ENCODE measurements at places on chromosomes 7 and 10. TPM values are rescaled to one million over a fixed set of nuclear protein-coding genes. Genes with fewer than 3 reads are reported as not detected.

- no peaks in the 10 kb centered on the region for H3K36me3 ChIP-seq
- H3K27ac ChIP-seq: no peak overlapping the region
- DNase-seq: no peak
- no peak overlapping the region for H3K4me3 ChIP-seq
- peaks cover 4% of the 10 kb centered on the region for H3K4me1 ChIP-seq
Measured at GRCh38 chr7:1421946-1422345, 37.3 kb downstream of the MICALL2 start.

DNA sequence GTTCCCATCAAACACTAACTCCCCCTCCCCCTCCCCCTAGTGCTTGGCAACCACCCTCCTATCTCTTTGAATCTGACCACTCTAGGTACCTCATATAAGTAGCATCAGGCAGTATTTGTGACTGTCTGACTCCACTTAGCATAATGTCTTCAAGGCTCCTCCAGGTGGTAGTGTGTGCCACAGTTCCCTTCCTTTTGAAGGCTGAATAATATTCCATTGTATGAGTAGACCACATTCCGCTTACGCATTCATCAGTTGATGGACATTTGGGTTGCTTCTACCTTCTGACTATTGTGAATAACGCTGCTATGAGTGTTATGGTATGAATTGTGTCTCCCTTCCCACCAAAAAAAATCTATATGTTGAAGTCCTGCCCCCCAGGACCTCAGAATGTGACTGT lies 89.6 kb downstream of the PRKAG2 start:
- no peak overlapping the region for H3K4me3 ChIP-seq
- no peaks in the 10 kb centered on the region for H3K36me3 ChIP-seq
- no peaks in the 10 kb centered on the region for H3K27me3 ChIP-seq
- H3K4me1 ChIP-seq: peaks cover 19% of the 10 kb centered on the region

The PCDH15 gene
- not detected for total RNA-seq

GRCh38 chr7:47940088-47941013 lies 7.9 kb downstream of the PKD1L1 start:
- no peak overlapping the region for H3K4me3 ChIP-seq
- H3K4me1 ChIP-seq: no peaks in the 10 kb centered on the region
- DNase-seq: no peak
- H3K36me3 ChIP-seq: no peaks in the 10 kb centered on the region
- H3K27me3 ChIP-seq: no peaks in the 10 kb centered on the region

GRCh38 chr10:75358835-75359421 lies 42.6 kb downstream of the ZNF503 start:
- H3K4me3 ChIP-seq: no peak overlapping the region
- DNase-seq: no peak
- H3K4me1 ChIP-seq: no peaks in the 10 kb centered on the region
- no peaks in the 10 kb centered on the region for H3K27me3 ChIP-seq
- H3K27ac ChIP-seq: no peak overlapping the region

The KLF14 gene
- total RNA-seq: 1.6 TPM

- H3K27ac ChIP-seq: no peak overlapping the region
- H3K27me3 ChIP-seq: no peaks in the 10 kb centered on the region
- DNase-seq: no peak
Measured at GRCh38 chr10:33566426-33566825, 232.0 kb upstream of the NRP1 start.

DNA sequence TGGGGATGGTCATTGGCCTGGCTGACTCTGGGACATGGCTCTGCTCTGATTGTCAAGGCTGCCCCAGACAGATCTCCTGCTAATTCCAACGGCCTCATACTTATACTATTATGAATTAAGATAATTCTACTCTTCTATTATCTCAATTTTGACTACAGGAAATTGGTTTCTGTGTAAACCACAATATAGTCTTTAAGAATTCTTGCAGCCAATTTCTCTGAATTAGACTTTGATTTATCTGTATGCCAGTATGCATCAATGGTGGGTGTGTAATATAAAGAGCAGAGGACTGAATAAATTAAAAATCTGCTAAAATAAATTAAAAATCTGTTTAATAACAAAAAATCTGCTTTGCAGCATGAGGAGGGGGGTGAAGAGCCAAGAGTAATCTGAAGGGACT lies 27.0 kb downstream of the HIBADH start:
- H3K27ac ChIP-seq: no peak overlapping the region
- H3K4me3 ChIP-seq: no peak overlapping the region
- H3K27me3 ChIP-seq: no peaks in the 10 kb centered on the region

The NPTX2 gene
- total RNA-seq: 18.4 TPM

The PDK4 gene
- 308 TPM for total RNA-seq

The PRRT4 gene
- total RNA-seq: not detected

The SFRP5 gene
- 226 TPM for total RNA-seq

The LRRD1 gene
- total RNA-seq: not detected

DNA sequence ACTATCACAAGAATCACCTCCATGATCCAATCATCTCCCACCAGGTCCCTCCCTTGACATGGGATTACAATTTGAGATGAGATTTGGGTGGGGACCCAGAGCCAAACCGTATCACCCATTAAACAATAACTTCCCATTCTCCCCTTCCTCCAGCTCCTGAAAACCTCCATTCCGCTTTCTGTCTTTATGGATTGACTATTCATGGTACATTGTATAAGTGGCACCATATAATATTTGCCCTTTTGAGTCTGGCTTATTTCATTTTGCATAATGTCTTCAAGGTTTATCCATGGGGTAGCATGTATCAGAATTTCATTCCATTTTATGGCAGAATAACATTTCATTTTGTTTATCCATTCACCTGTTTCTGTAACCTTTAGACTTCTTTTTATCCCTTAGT lies 39.2 kb upstream of the GARS1 start:
- H3K4me1 ChIP-seq: peaks cover 12% of the 10 kb centered on the region
- H3K36me3 ChIP-seq: no peaks in the 10 kb centered on the region
- H3K4me3 ChIP-seq: no peak overlapping the region
- no peak for DNase-seq
- no peak overlapping the region for H3K27ac ChIP-seq
- H3K27me3 ChIP-seq: no peaks in the 10 kb centered on the region

The ENKUR gene
- total RNA-seq: not detected

DNA sequence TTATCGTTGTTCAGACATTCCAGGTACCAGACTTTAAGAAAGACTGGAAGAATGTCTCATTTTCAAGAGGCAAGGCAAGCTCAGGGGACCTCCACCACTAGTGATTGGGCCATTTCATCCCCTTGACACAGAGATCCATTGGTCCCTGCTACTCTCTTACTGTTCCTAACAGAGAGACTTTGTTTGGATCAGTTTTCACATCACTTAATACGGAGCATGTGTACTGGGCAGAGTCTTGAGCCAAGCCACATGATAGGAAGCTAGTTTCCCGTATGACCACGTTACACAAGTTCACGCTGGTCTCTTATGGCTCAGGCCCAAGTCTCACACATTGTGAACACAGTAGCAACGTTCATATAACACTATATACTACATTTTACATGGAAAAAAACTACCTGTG lies 269.9 kb downstream of the BAMBI start:
- no peak for DNase-seq
- H3K36me3 ChIP-seq: no peaks in the 10 kb centered on the region
- H3K4me1 ChIP-seq: no peaks in the 10 kb centered on the region
- H3K27ac ChIP-seq: no peak overlapping the region
- H3K4me3 ChIP-seq: no peak overlapping the region

The CHAT gene
- 0.26 TPM for total RNA-seq

DNA sequence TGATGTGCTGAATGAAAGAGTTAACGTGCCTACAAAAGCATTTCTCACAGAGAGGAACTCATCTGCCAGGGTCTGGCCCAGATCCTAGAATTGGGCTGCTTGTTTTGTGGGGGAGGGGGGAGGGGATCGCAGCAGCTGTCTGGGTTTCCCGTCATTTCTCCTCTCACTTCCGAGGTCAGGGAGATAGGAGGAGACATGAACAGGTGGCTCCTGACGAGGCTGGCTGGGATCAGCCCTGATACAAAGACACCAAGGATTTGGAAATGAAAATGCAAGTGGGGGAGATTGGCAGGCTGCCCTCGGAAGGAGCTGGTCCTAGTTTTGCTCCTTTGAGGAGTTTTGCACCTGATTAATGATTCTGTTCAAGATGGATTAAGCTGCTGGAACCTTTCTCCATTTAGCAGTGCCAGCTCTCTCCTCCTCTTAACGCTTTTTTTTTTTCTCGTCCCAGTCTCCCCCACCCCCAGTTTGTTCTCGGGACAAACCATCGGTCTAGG lies 86.8 kb upstream of the KMT2C start:
- no peaks in the 10 kb centered on the region for H3K27me3 ChIP-seq
- H3K27ac ChIP-seq: no peak overlapping the region
- H3K4me1 ChIP-seq: peaks cover 13% of the 10 kb centered on the region

- no peak overlapping the region for H3K27ac ChIP-seq
- no peaks in the 10 kb centered on the region for H3K36me3 ChIP-seq
- no peaks in the 10 kb centered on the region for H3K27me3 ChIP-seq
- no peaks in the 10 kb centered on the region for H3K4me1 ChIP-seq
Measured at GRCh38 chr10:7345717-7346116, 65.1 kb downstream of the SFMBT2 start.

- H3K27ac ChIP-seq: no peak overlapping the region
- DNase-seq: no peak
- no peak overlapping the region for H3K4me3 ChIP-seq
- H3K36me3 ChIP-seq: peaks cover 5% of the 10 kb centered on the region
- H3K4me1 ChIP-seq: no peaks in the 10 kb centered on the region
Measured at GRCh38 chr7:55179931-55180682, 161.3 kb downstream of the EGFR start.

DNA sequence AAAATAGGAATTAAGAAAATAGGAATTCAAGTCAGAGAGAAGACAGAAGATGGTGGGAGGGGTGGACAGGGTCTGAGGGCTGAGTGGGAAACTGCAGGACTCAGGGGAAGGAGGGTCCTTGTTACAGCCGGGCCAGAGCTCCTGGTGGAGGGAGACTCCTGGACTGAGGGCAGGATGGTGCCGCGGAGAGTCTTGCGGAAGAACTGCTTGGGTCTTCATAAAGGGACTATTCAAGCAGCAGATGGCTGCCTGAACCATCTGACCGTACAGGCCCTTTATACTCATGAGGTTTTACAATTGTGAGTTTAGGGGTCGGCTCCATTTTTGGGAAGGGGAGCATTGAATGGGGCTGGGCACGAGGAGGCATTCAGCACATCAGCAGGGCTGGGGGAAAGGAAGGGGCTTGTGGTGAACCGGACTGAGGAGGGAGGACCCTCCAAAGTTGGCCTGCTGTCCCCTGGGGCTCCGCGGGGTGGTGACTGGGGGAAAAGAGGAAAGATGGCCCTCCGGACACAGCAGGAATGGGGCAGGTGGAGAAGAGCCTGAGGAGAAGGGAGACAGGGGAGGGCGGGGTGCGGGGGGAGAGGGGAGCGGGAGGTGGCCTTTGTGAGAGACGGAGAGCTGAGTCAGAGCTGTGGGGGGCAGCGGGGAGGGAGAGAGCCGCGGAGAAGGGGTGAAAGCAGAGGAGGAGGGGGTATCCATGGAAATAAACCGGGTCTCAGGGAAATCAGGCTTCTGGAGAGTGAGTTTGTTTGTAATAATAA lies 1.5 kb downstream of the FAM131B start:
- no peak for DNase-seq
- no peak overlapping the region for H3K4me3 ChIP-seq
- H3K27me3 ChIP-seq: no peaks in the 10 kb centered on the region
- no peak overlapping the region for H3K27ac ChIP-seq
- peaks cover 15% of the 10 kb centered on the region for H3K4me1 ChIP-seq

DNA sequence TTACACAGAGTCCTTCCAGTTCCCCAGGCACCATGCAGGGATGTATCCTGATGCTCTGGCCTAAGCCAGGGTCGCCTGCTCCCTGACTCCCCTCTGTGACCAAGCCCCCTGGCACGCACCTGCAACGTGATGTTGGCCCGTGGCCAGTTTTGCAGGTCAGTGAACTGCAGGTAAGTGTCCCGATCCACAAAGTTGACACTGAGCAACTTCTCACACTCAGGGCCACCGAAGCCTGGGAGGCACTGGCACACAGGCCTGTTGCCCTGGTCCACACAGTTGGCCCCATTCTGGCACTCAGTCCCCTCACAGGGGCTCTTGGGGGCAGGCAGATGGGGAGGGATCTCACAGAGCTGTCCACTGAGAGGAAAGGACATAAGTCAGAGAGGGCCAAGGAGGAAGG lies 174.3 kb downstream of the LCOR start:
- no peaks in the 10 kb centered on the region for H3K36me3 ChIP-seq
- no peak overlapping the region for H3K27ac ChIP-seq
- no peak overlapping the region for H3K4me3 ChIP-seq
- H3K27me3 ChIP-seq: no peaks in the 10 kb centered on the region
- no peaks in the 10 kb centered on the region for H3K4me1 ChIP-seq
- DNase-seq: no peak

DNA sequence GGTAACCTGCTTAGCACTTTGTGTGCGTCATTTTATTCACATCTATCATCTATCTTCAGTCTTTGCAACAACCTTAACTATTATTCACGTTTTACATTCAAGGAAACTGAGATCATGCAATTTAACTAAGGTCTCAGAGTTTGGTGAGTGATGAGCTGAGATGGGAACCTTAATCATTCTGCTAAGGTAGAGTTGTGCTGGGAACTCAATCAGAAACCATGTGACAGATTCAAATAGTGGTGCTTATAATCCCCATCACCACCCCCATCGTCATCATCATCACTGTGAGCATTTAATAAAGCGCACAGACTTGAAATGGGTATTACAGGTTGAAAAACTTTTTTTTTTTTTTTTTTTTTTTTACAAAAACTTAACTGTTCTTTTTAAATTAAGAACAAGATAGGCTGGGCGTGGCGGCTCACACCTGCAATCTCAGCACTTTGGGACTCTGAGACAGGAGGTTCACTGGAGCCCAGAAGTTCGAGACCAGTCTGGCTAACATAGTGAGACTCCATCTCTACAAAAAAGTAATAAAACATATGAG lies 160.9 kb downstream of the PIP4K2A start:
- H3K27me3 ChIP-seq: no peaks in the 10 kb centered on the region
- no peaks in the 10 kb centered on the region for H3K4me1 ChIP-seq
- no peak for DNase-seq
- no peak overlapping the region for H3K27ac ChIP-seq
- H3K4me3 ChIP-seq: no peak overlapping the region
- H3K36me3 ChIP-seq: no peaks in the 10 kb centered on the region

- H3K27ac ChIP-seq: no peak overlapping the region
- no peak for DNase-seq
- H3K4me3 ChIP-seq: no peak overlapping the region
- H3K36me3 ChIP-seq: no peaks in the 10 kb centered on the region
- H3K4me1 ChIP-seq: no peaks in the 10 kb centered on the region
- H3K27me3 ChIP-seq: no peaks in the 10 kb centered on the region
Measured at GRCh38 chr7:141262101-141263090, 188.5 kb downstream of the TMEM178B start.

DNA sequence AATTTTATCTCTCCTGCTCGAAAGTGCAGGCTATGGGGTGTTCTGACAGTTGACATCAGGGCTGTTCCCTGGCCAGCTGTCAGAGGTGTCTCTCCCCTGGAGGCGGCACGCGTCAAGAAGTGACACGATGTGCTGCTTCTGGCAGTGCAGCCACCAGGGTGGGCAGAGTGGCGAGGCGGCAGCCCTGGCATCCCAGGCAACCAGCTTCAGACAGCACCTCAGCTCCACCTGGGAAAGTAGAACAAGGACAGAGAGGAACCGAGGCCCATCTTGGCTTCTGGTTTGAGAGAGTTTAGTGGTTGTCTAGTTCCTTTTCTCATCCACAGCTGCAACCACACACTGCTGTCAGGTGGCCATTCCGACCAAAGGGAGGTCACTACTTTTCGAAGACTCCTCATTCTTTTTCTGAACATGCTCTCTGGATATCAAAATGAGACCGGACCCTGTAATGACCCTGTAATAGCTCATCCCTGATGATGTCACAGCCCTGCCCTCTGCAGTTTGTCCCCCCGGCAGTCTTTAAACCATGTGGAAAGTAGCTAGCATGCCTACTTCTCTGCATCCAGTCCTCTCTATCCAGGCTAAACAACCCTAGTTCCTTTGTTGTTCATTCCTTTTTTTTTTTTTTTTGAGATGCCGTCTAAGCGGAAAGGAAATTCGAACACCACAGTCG lies 381.0 kb upstream of the NRP1 start:
- no peak overlapping the region for H3K4me3 ChIP-seq
- H3K36me3 ChIP-seq: no peaks in the 10 kb centered on the region
- no peak overlapping the region for H3K27ac ChIP-seq
- no peak for DNase-seq

The MBLAC1 gene
- 2.1 TPM for total RNA-seq
